ENCODE measurements at places on chromosomes 12 and 14.

- DNase-seq = peak; percentile 90
These were observed 16.4 kb upstream of the VWF start for GRCh38 chr12:6140651-6141447.

GRCh38 chr12:52392465-52393007, 7.1 kb upstream of the KRT84 start:
- DNase-seq = no peak

DNA sequence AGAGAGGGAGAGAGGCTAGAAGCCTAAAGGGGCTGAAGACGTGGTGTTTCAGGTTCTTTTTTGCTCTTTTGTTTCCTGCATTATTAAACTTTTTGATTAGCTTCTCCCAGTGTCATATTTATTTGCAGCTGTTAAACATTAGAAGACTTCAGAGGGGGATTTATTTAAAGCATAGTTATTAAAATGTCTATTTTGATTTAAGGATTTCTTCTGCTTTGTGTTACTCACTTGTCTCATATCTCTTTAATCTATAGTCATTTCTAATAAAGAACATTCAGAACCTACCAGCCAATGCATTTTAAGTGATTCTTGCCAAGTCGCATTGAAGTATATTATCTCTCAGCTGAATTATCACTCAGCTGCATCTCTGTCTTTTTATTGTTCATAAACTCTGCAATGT, 152.0 kb upstream of the DYRK2 start:
- no peak for DNase-seq

DNA sequence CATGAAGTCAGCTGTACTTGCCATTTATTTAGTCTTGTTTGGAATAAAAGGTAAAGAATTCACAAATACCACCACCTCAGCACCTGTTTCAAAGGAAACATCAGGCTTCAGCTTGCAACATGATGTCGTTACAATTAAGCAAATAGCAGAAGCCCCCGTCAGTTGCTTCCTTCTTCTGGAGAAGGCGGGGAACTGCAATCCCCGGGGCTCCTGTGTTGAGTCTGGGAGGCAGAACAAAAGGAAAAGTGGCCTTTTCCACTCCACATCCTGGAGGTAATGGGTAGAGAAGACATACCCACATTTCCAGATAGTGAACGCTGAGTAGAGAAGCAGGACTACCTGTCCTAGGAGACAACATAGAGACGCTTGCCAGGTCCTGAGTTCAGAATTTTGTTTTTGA, 92.8 kb downstream of the DNAH10 start:
- peak; percentile 5 for DNase-seq

GRCh38 chr14:105203057-105203531, 22.0 kb upstream of the NUDT14 start:
- DNase-seq = peak; percentile 29

Data from MV-4-11 (cell line).